Naive thymus-derived CD4-positive, alpha-beta T cell (primary cell): ENCODE measurements at places on chromosomes 3 and 15.

GRCh38 chr3:190096345-190096744 is 24.4 kb downstream of the P3H2 start:
- no peak for DNase-seq

DNA sequence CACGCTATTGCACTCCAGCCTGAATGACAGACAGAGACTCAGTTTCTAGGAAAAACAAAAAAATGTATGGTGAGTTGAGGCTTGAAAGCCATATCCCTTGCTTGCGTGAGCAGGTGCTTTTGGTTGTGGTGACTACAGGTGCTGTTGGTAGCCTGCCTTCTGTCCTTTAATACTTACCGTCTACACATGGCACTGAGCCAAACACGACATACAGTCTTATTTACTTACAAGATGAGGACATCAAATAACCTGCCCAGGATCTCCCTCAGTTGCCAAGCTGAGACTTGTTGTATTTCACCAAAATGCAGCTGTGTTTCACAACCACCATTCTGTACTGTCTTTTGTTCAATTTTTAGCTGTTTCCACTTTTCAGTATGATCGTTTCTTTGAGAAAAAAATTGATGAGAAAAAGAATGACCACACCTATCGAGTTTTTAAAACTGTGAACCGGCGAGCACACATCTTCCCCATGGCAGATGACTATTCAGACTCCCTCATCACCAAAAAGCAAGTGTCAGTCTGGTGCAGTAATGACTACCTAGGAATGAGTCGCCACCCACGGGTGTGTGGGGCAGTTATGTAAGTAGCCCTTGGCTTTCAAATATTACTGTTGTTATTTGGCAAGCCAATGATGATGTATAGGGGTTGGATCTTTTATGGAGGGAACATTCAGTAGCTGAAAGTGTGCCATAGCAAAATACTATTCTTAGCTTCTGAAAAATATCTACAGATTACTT is 6.5 kb downstream of the ALAS1 start:
- DNase-seq, result no peak

- peak; percentile 33 for DNase-seq
Observed at GRCh38 chr3:72346526-72346926, 501.7 kb downstream of the SHQ1 start.

DNA sequence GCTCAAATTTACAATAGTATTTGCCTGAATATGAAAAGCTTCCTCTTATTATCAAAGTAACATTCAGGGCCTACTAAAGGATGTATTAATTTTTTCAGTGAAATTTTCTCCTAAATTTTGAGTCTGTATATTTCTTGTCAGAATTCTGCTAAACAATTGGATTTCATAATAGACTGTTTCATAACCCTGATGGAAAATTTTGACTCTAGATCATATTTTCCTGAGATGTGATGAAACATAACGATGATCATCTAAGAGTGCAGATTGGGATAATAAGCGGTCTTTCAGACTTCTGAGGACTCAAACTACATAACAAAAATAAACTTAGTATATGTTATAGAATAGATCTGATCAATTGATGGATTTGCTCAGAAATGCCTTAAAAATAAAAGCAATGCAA is 574.5 kb upstream of the TBL1XR1 start:
- DNase-seq, result no peak

DNA sequence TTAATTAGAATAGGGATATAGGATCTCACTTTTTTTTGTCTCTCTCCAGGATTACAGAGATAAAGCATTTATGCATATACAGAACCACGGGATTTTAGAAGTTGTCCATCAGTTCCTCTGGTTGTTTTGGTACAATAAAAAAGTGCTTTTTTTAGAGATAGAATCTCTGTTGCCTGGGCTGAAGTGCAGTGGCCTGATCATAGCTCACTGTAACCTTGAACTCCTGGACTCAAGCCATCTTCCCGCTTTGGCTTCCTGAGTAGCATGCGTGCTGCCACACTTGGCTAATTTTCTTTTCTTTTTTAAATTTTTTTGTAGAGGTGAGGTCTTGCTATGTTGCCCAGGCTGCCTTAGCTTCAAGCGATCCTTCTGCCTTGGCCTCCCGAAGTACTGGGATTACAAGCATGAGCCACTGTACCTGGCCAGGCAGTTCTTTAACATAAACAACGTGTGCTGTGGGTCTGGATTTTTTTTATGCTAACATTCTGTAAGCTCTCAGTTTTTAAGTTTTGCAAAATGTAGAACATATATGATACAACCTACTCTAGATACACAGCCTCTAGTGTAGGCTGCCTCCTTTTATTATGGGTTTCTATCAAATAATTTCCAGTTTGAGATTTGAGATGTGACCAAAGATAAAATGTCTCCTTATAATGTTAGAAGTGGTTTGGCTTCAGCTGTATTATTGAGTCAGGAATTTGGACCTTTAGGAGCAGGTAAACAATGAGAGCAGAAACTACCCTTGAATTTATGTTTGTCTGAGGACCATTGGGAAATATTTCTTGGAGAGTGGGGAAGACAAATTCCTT is 57.4 kb upstream of the ULK4 start:
- DNase-seq, result no peak

- peak; percentile 59 for DNase-seq
Observed at GRCh38 chr3:111616417-111617105, 21.4 kb upstream of the ZBED2 start.

DNA sequence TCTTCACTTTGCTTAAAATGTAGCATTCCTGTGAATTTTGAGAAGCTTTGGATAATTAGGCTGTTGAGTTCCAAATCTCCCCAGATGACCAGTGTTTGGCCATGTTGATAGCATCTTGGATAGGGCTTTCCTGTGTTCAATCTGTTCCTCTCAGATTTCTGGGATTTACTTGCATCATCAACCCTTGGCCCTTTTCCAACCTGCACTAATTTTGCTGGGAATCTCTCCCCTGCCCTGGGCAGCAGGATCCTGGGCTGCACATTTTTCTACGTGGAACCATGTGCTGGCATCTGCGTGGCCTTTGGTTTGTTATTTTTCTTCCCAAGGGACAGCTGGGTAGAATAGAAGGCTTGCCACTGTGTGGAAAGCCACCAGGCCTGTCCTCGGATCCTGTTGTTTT is 75.4 kb upstream of the PLXNA1 start:
- DNase-seq, result no peak
